ENCODE measurements at places on chromosomes 16 and 17.

- peaks cover 10% of the 10 kb centered on the region for H3K4me1 ChIP-seq
- peaks cover 2% of the 10 kb centered on the region for H3K36me3 ChIP-seq
- peak; percentile 53 for DNase-seq
- H3K4me3 ChIP-seq, result no peak overlapping the region
- H3K27me3 ChIP-seq, result peaks cover 10% of the 10 kb centered on the region
Measured at GRCh38 chr17:55806745-55807495, 56.1 kb downstream of the PCTP start.

DNA sequence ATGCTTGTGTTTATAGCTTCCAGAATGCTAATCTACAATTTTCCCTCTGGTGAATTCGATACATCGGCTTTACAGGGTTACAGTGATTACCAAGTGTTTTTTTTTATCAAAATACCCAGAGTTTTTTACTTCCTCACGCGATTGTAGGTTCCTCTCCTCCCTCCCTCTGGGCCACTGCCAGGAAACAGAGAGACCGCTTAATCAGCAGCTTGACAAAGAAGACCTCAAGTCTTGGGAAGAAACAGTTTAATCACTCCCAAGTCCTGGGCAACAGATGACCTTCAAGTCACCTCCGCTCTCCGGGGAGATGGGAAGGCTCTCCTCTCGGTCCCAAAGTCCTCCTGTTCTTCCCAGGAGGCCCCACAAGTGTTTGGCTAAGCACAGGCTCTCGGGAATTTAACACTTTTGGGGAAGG is 23.5 kb downstream of the SMTNL2 start:
- no peak overlapping the region for H3K4me3 ChIP-seq
- peaks cover 9% of the 10 kb centered on the region for H3K27me3 ChIP-seq
- no peaks in the 10 kb centered on the region for H3K4me1 ChIP-seq
- H3K27ac ChIP-seq, result no peak overlapping the region
- H3K36me3 ChIP-seq, result no peaks in the 10 kb centered on the region
- no peak for DNase-seq

DNA sequence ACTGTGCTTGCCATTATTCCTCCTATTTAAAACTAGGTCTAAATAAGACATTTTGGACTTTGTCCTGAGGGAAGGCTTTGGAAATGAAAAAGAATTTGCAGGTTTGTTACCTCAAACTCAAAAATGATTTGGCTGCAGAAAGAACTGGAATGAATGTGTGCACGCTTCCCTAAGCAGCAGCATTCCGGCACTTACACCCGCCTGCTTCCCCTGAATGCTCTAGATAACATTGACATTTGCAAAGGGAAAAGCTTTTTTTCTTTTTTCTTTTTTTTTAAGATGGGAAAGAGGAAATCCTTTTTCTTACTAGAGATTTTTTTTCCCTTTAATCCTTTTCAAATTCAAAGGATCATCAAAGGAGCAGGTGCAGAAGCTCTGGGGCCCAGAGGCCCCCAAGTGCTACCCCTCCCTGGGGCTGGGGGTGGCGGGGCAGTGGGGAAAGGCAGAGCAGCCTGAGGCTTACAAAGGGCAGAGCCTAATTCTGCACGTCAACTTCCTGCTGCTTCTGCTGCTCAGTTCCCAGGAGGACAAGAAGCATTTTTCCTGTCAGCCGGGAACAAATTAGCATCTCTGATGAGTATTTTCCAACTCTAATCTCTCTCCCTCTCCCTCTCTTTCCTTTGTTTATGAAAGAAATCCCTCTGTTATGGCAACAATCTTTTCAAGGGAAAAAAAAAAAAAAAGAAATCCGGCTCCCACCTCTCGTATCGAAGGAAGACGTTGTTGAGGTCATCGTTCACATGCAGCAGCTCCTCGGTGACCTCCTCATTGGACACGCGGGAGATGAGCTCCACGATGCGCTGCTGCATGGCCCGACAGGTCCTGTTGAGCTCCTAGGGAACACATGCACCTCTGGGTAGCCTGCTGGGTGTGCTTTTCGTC is 32.1 kb upstream of the SREBF1 start:
- no peak overlapping the region for H3K4me3 ChIP-seq
- DNase-seq, result no peak
- no peak overlapping the region for H3K27ac ChIP-seq
- no peaks in the 10 kb centered on the region for H3K27me3 ChIP-seq

DNA sequence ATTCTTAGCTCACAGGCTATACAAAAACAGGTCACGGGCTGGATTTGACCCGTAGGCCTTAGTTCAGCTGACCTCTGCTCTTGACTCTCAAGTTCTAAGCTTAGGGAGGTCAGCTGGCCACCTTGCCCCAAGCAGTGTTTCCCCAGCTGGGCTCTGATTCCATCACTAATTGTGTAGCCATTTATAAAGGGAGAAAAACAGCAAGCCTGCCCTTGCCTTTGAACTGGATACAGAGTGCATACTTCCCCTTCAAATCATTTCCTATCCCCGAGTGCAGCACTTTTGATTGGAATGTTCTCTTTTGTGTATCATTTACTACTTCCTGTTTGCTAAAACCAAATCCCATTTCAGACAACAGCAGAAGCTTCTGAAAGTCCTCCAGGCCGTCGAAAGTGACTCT is 153.6 kb downstream of the KATNIP start:
- no peak for DNase-seq
- H3K27me3 ChIP-seq, result no peaks in the 10 kb centered on the region
- no peak overlapping the region for H3K27ac ChIP-seq
- H3K36me3 ChIP-seq, result peaks cover 4% of the 10 kb centered on the region
- no peak overlapping the region for H3K4me3 ChIP-seq

DNA sequence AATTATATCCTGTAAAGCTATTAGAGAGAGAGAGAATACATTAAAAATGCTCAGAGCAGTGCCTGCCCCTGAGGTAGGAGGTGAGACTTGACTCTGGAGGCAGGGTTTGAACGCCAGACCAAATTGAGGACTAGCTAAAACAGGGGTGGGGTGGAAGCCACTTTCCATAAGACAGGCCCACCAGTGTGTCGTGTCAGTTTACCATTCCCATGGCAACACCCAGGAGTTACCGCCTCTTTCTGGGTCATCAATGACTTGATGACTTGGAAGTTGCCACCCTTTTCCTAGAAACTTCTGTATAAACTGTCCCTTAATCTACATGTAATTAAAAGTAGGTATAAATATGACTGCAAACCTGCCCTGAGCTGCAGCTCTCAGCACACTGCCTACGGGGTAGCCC is 32.0 kb upstream of the ABCC12 start:
- H3K36me3 ChIP-seq, result no peaks in the 10 kb centered on the region
- no peaks in the 10 kb centered on the region for H3K4me1 ChIP-seq
- H3K27ac ChIP-seq, result no peak overlapping the region
- DNase-seq, result no peak
- no peak overlapping the region for H3K4me3 ChIP-seq

DNA sequence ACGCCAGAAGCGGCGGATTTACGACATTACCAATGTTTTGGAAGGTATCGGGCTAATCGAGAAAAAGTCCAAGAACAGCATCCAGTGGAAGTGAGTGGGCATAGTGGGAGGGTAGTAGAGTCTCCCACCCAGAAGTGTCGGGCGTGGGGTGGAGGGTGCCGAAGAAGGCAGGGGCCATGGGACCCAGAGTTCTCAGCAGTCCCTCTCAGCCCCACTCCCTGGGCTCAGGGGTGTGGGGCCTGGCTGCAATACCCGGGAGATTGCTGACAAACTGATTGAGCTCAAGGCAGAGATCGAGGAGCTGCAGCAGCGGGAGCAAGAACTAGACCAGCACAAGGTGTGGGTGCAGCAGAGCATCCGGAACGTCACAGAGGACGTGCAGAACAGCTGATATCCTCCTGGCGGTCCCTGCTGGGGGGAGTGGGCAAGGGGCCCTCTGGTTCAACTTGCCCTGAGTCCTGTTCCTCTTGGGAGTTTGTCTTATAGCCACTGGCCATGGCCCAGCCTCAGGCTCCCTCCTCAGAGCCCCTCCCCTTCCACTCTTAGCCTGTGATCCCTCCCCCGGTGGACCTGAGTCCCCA is 916 bp downstream of the E2F4 start:
- no peak for DNase-seq
- H3K4me1 ChIP-seq, result peaks cover 43% of the 10 kb centered on the region
- peak overlapping the region; percentile 86 for H3K4me3 ChIP-seq
- peak overlapping the region; percentile 69 for H3K27ac ChIP-seq
- H3K27me3 ChIP-seq, result no peaks in the 10 kb centered on the region

- peaks cover 2% of the 10 kb centered on the region for H3K27me3 ChIP-seq
- H3K4me3 ChIP-seq, result no peak overlapping the region
- no peaks in the 10 kb centered on the region for H3K4me1 ChIP-seq
- no peaks in the 10 kb centered on the region for H3K36me3 ChIP-seq
- DNase-seq, result peak; percentile 65
Measured at GRCh38 chr17:33520426-33521330, 227.6 kb upstream of the ASIC2 start.

DNA sequence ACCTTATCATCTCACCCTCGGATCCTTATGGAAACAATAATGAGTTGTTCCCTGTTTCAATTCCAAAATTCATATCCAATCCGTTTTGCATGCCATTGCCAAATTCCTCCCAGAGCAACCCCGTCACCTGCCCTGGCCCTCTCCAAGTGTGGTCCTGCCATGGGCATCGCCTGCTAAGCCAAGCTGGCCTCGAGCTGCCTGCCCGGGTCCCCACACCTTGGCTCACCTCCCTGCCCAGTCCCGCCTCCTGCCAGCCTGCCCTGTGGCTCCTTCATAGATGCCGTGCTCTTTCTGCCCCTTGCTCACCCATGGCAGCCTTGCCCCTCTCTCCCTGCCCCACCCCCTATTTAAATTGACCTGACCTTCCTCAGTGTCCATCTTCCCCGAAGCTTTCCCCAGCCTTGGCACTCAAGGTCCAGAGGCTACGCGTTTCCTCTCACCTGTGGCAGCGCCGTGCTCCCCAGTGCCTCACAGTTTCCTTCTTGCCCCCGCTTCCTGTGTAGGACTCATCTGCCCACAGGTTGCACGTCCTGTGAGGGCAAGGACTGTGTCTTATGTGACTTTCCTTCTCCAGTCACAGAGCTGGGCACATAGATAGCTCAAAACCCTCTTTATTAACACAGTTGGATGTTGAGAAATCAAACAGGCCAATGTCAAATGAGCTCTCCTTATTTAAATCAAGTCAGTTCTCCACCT is 12.7 kb downstream of the MAPT start:
- H3K36me3 ChIP-seq, result no peaks in the 10 kb centered on the region
- peak; percentile 50 for DNase-seq

- no peak for DNase-seq
- H3K36me3 ChIP-seq, result peaks cover 5% of the 10 kb centered on the region
- H3K4me1 ChIP-seq, result peaks cover 17% of the 10 kb centered on the region
- H3K27ac ChIP-seq, result peak overlapping the region; percentile 39
- H3K4me3 ChIP-seq, result no peak overlapping the region
Measured at GRCh38 chr17:67679721-67680120, 38.0 kb upstream of the NOL11 start.

DNA sequence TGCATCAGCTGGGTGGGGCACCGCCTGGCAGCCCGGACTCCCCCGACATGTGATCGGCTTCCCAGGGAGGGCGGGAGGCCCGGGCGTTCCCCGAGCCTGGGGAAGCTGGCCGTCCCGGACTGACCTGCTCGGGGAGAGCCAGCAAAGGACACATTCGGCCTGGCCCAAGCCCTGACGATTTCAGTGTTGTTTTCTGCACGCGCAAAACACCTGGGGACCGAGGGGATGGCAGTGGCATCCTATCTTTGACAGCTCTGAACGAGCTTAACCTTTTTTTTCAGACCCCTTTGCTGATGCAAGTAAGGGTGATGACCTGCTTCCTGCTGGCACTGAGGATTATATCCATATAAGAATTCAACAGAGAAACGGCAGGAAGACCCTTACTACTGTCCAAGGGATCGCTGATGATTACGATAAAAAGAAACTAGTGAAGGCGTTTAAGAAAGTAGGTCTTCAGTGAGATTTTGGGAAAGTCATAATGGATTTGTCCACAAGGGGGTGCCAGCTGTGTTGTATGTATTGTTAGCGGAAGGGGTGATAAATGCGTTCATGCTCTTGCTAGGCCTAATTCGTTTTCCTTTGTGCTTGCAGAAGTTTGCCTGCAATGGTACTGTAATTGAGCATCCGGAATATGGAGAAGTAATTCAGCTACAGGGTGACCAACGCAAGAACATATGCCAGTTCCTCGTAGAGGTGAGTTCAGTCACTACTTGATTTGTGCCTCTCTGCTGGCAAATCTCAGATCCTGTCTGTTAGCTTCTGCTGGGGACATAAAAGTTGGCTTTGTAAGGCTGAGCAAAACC is 1.0 kb downstream of the EIF1 start:
- peaks cover 35% of the 10 kb centered on the region for H3K36me3 ChIP-seq
- H3K4me1 ChIP-seq, result peaks cover 26% of the 10 kb centered on the region
- peak; percentile 77 for DNase-seq
- H3K4me3 ChIP-seq, result peak overlapping the region; percentile 97
- H3K27me3 ChIP-seq, result no peaks in the 10 kb centered on the region

- no peaks in the 10 kb centered on the region for H3K27me3 ChIP-seq
- DNase-seq, result no peak
- H3K4me1 ChIP-seq, result peaks cover 7% of the 10 kb centered on the region
Measured at GRCh38 chr16:5027575-5028235, 6.0 kb downstream of the NAGPA start.

DNA sequence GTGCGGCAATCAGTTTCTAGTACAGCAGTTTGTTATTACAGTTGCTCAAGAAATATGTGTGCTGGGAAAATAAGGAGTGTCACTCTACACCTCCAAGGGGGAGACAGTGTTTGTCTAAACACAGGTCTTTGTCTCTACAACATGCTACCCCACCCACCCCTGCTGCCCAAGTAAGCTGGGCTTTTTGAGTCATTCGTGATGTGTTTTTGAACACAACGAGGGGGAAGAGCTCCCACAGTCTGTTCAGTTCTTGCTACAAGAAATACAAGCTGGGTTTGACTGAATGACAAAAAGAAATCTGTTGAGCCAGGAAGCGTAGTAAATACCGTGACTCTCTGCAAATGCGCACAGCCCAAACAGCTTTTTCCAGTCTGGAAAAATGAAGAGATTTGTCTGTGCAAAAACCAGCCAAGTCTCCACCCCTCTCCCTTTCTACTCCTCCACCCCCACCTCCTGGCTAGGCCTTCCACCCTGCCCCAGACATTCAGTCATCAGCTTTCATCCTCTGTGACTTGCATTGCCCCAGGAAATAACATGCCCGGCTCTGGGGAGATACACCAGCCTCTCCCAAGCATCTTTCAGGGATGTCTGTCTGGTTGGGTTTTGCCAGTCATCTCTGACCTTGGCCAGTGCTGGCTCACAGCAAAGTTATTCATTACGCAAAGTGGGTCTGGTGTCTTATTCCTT is 25.7 kb downstream of the CHD9 start:
- H3K4me1 ChIP-seq, result no peaks in the 10 kb centered on the region
- no peak overlapping the region for H3K27ac ChIP-seq
- no peak for DNase-seq
- no peaks in the 10 kb centered on the region for H3K27me3 ChIP-seq
- H3K36me3 ChIP-seq, result peaks cover under 1% of the 10 kb centered on the region

DNA sequence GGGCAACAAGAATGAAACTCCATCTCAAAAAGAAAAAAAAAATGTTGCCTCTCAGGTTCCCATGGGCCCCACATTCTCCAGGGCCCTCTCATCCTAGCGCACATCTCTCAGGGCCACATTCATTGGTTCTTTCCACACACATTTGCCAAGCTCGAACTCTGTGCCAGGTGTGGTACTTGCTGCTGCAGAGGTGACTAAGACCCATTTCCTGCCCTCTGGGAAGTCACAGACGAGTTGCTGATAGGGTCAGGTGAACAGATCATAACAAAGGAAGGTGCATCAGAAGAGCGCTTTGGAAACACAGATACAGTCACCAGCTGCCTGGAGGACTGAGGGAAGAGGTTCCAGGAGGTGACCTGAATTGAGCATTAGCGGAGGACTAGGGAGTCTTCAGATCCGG is 1.0 kb downstream of the GSDMA start:
- H3K27me3 ChIP-seq, result no peaks in the 10 kb centered on the region
- H3K4me3 ChIP-seq, result no peak overlapping the region
- peak overlapping the region; percentile 73 for H3K27ac ChIP-seq

- H3K27me3 ChIP-seq, result no peaks in the 10 kb centered on the region
- peaks cover 2% of the 10 kb centered on the region for H3K36me3 ChIP-seq
- H3K27ac ChIP-seq, result no peak overlapping the region
- no peak overlapping the region for H3K4me3 ChIP-seq
- H3K4me1 ChIP-seq, result peaks cover 23% of the 10 kb centered on the region
- no peak for DNase-seq
Measured at GRCh38 chr17:1732833-1733321, 8.4 kb downstream of the WDR81 start.

Data from activated naive CD4-positive, alpha-beta T cell treated with anti-CD3 and anti-CD28 coated beads for 36 hours (primary cell).